ENCODE measurements at places on chromosomes 16 and 17. TPM values are rescaled to one million over a fixed set of nuclear protein-coding genes. Genes with fewer than 3 reads are reported as not detected.

KRT9 gene
- not detected for total RNA-seq

FOXK2 gene
- 46.2 TPM for total RNA-seq

TMEM204 gene
- total RNA-seq = 32.8 TPM

AMDHD2 gene
- total RNA-seq = 66.0 TPM

EVPL gene
- not detected for total RNA-seq
